Activated CD8-positive, alpha-beta memory T cell treated with anti-CD3 and anti-CD28 coated beads, Interleukin-2, amount 10 ng/mL, durations not matched to agents 7 days and 5 days (primary cell): ENCODE measurements at places on chromosomes 16 and 17. TPM values are rescaled to one million over a fixed set of nuclear protein-coding genes. Genes with fewer than 3 reads are reported as not detected.
A peak's percentile ranks its signal among the peaks of the same experiment; 100 is the strongest.

DNA sequence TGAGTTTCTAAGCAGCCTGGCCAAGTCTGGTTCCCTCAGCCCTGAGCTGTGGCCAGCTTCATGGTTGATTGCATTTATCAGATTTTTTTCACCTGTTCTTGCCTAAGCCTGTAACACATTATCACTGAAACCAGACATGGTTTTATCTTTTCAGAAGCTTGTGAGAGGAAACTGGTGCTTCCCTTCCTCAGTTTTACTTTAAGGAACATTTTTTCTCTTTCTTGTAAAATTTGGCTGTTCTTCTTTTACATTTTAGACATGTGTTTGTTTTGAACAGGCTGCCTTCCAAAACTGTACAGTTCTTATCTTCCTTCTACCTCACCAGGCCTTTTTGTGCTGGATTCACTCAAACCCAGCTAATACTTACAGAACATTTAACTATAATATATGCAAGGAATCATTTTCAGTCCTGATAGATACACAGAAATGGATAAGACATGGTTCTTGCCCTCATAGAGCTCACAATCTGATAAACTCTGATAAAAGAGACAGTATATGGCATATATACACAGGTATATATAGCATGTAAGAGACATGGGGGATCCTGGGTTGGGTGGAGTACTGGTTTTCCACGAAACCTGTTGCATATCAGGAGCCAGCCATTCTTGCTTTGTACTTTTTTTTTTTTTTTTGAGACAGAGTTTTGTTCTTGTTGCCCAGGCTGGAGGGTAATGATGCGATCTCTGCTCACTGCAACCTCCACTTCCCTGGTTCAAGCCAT, 44.5 kb downstream of the ZNRF1 start:
- no peak for DNase-seq
- peaks cover 7% of the 10 kb centered on the region for H3K4me1 ChIP-seq
- H3K36me3 ChIP-seq: peaks cover 18% of the 10 kb centered on the region

DNA sequence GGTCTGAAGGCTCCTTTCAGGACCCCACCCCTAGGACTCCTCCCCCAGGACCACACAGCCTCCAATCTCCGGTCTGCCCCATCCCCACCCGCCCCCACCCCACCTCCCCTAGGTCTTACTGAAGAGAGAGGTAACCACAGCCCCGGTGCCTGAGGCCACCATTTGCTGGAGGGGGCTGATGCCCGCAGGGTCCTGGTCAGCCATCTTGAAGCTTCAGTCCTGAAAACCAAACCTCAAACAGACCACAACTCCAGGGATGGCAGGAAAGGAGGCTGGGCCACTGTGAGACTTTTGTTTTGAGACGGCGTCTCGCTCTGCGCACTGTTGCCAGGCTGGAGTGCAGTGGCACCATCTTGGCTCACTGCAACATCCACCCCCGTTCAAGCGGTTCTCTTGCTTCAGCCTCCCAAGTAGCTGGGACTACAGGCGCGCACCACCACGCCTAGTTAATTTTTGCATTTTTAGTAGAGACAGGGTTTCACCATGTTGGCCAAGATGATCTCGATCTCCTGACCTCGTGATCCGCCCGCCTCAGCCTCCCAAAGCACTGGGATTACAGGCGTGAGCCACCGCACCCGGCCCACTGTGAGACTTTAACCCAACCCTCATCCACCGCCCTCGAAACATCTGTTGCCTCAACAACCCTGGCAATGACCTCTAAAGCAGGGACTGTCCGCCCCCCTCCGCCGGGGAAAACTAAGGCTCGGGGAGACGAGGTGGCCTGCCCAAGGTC, 1.1 kb downstream of the SLC25A39 start:
- H3K27me3 ChIP-seq: no peaks in the 10 kb centered on the region
- peak overlapping the region; percentile 80 for H3K4me3 ChIP-seq
- peak overlapping the region; percentile 41 for H3K27ac ChIP-seq
- H3K36me3 ChIP-seq: peaks cover 6% of the 10 kb centered on the region
- H3K4me1 ChIP-seq: peaks cover 26% of the 10 kb centered on the region
- DNase-seq: peak; percentile 43

Gene ABCA6
- 0.29 TPM for total RNA-seq

Gene IGSF6
- not detected for total RNA-seq
